ENCODE measurements at places on chromosomes 2 and 18.
A peak's percentile ranks its signal among the peaks of the same experiment; 100 is the strongest.

GRCh38 chr2:148557844-148558436 is 86.6 kb upstream of the EPC2 start:
- no peak for DNase-seq

- no peak for DNase-seq
Measured at GRCh38 chr2:25749676-25750075, 76.3 kb upstream of the DTNB start.

DNA sequence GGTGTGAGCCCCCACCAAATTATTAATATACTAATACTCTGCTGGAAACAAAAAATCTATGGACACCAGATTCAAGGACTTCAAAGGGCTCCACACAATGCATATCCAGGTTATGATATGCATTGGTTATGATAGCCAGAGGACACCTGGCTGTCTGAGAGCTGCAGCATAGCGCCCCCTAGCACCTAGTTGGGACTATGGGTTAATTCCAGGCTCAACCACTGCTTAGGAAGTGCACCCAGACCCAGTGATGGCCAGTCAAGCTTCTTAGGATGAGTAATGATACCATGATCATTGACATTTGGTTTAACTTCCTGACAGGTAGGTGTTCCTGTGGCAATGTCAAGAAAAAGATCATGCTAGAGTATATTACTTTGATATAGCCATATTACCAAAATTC is 3.8 kb upstream of the FRZB start:
- DNase-seq: peak; percentile 5

- DNase-seq: no peak
Measured at GRCh38 chr18:48838166-48838775, 112.5 kb downstream of the SMAD7 start.

- no peak for DNase-seq
Measured at GRCh38 chr18:50099725-50100407, 95.1 kb downstream of the MYO5B start.

DNA sequence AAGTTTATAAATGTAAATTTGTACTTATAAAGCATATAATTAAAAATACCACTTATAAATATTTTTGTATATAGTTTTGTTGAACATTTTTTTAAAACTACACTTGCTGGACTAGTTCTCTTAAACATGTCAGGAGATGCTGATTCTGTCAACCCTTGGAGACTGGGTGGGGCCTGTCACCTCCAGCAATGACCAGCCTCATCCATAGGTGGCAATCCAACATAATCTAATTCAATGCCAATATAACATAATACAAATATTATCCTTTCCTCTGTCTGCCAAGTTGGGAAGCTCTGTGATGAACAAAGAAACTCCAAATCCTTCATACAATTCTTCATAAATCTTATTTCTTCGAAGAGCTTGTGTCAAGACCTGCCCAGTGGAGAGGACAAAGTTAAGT is 140.4 kb downstream of the RBMS1 start:
- peak; percentile 61 for DNase-seq

GRCh38 chr2:8440029-8440778 is 241.7 kb upstream of the ID2 start:
- DNase-seq: no peak

GRCh38 chr2:44324971-44325426 is 36.3 kb downstream of the PREPL start:
- no peak for DNase-seq

DNA sequence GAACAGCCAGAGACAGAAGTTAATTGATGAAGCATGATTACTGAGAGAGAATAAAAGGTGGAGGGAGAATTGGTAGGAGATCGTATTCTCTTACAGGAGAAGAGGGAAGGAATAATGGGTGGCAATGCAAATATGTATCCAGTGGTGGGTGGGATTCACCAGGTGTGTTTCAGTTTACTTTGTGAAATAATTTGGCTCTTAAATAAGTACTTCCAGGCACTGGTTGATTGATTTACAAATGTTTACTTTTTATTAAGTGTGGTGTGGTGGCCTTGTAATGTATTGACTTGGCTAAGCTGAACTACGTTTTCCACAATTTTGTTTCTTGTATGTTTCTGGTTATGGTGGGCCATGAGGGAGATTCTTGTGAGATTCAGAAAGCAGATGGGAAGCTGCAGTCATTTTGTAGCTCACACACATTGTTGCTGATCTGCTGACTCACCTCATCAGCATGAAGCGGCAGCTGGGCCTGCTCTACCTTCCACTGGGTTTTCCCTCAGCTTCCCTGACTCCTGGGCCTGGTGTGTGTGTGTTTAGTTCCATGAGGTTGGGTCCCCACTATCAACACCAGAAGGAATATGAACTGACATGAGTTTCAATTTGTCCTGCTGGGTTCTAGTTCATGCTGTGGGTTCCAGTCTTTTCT is 32.6 kb downstream of the MYL12B start:
- no peak for DNase-seq

DNA sequence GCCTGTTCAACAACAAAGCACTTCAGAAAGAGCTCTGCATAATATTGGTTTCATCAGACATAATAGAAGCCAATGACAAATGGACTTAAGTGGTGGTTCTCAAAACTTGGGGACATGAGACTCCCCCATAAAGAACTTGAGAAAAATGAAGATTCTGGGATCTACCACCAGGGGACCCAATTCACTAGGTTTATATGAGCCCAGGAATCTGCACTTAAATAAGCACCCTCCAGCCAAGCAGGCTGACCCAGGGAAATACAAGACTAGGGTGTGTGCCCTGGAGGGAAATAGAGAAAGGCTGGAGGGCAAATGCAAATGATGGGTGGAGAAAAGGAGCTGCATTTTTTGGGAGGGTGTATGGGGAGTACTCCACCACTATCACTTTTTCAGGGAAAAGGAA is 52.5 kb downstream of the SATB2 start:
- DNase-seq: peak; percentile 4

DNA sequence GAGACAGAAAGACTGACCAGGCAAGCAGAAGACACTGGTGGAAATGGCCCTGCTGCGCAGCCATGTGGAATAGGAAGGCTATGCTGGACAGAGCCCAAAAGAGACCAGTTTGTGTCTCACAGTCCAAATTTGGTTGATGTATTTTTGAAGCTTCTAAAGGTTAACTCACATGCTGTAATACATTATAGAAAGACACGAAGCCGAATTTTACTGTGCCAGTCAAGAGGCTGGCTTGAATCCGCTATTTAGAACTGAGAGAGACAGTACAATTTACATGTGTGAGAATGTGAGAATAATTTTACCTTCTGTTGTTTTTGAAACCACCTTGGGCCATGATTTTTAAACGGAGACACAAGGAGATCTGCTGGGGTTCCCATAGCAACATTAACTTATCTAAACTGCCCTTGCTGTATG is 113.6 kb downstream of the METTL8 start:
- no peak for DNase-seq

GRCh38 chr2:190050001-190050400 is 12.5 kb downstream of the MSTN start:
- DNase-seq: no peak

DNA sequence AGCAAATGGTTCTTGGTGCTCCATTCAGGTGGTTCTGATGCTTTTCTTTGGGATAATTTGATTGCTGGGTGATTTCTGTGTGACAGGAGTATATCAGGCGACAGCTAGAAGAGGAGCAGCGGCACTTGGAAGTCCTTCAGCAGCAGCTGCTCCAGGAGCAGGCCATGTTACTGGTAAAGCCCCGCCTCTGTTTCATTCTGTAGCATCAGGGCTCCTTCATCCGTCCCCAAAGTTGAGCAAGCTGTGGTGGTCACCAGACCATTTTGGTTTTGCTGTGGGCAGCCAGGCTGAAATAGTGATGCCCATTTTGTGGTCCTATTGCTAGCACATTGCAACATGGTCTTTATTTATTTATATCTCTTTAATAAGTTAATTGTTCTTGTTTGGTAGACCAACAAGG is 132.8 kb upstream of the IL1R2 start:
- no peak for DNase-seq

- DNase-seq: no peak
Measured at GRCh38 chr2:46411985-46412384, 67.4 kb upstream of the TMEM247 start.

- DNase-seq: peak; percentile 61
Measured at GRCh38 chr2:37671009-37671815, at the start of gene CDC42EP3. TSS of gene CDC42EP3 (minus strand) at chr2:37671642. CDS start at chr2:37646587, 25,055 bp downstream.

DNA sequence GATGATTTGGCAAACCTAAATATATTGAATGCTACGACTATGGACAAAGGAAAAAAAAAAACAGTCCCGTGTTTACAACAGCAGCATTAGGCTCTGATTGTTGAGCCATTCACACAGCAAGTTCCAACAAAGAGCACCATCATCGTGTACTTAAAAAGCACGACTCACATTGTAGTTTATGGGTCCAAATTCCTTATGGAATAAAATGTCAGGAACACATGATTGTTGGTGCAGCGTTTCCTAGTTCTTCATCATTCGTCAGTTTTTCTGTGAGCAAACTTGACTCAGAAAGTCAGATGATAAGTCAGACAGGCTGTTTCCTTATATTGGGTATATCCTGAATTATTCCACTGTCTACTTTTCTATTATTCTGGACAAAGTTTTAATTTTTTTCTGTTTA is 10.0 kb upstream of the KIDINS220 start:
- DNase-seq: no peak

DNA sequence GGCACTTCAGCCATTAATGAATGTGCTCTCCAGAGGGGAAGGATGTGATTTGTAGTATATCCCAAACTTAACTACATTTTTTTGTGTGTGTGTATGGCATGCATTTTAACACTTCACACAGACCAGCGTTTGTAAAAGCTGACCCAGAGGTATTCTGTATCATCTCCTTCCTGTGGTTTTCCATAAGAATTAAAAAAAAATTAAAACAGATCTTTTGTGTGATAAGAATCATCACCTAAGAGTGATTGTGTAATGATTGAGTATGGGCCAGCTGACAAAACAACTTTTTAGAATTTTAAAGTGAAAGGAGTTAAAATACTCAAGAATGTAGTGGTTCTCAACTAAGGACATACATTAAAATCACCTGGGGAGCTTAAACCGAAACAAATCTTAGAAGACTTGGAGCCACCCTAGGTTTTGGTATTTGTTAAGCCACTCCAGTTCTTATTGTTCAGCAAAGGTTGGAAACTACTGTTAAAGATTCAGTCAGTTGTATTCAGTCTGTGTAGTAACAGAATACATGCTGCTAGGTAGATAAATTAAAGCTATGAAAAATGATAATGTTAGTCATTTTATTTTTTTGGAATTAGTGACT is 120.1 kb downstream of the HAUS1 start:
- DNase-seq: no peak

DNA sequence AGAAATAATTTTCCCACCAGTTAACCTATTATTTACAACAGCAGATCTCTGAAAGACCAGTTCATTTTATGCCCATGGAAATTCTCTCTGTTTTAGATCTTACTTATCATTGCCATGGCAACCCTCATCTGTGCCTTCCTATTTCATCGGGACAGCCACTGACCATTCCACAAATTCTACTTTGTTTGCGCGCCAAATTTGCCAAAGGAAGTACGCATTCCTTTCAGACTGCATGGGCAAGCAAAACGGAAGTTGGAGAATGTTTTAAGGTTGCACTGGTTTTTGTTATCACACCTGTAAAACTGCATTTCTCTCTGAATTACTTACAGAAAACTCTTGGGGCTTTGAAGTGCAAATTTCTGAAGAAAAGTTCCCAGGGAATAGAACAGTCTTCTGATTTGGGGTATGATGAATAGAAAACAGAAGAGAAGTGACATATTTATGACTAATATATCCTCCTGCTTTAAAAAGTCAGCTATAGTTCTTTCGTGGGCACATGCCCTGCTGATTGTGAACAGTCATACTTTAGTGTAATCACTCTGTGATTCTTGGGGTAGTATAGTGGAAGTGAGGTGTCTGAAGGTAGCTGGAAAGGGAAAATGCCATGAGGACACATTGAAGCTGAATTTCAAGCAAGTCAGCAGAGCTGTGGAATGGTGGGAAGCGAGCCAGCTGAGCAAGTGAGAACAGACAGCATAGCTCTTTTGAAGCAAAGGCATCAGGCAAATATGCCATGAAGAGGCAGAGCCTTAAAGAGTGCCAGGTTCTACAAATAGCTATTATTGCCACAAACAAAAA is 20.9 kb downstream of the NETO1 start:
- no peak for DNase-seq

DNA sequence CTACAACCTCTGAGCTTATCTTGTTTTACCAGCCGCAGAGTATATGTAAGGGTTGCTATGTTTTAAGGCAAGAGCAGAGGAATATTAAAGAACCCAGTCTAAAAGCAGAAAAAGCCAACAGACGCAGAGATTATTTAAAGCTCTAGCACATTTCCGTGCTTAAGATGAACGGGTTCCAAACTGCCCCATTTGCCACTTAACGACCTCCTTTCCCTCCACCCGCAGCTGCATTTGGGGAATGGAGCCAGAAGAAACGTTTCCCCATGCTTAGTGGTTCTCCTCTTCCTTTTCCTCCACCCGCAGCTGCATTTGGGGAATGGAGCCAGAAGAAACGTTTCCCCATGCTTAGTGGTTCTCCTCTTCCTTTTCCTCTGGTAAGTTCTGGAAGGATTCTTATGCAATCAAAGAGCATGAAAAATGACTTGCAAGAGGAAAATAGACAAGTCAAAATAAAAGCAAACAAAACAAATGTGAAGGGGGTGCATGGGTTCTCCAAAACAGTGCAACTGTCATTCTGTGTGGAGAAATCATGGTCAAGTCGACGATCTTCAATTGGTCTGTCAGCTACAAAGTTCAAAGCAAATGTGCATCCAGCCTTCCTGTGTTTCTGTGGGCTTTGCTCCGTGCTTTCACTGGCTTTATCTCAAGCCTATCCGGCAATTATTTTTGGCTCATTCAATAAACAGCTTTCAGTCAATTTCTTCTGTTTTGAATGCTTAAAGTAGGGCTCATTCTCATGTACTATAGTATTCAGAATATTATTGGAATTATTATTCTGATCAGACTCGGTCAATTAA is 57.8 kb downstream of the DIPK1C start:
- peak; percentile 61 for DNase-seq
